ENCODE measurements at places on chromosomes 7 and 10.

DNA sequence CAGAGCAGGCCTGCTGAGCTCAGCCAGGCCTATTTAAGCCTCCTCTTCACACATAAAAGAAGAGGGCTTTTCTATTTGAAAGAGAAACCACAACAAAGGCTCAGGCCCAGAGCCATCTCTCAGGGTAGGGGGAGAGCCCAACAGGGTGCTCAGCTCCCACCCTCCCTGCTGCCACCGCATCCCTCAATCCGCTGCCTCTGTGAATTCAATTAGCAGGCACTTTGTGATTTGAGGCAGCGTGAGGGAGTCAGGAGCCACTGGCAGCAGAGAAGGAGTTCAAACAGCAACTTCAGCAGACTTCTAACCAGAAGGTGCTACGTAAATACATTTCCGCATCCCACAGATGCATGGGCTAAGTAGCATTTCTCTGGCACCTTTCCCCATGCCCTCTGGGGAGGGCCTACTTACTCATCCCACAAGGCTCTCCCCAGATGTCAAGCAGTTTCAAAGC is 45.2 kb downstream of the LRRC20 start:
- no peak for DNase-seq

- DNase-seq = no peak
Observed at GRCh38 chr10:123408660-123409059, 254.5 kb downstream of the BUB3 start.

GRCh38 chr7:553636-554111 is 34.0 kb upstream of the PDGFA start:
- no peak for DNase-seq

- no peak for DNase-seq
Observed at GRCh38 chr7:47932466-47933037, 15.7 kb downstream of the PKD1L1 start.

DNA sequence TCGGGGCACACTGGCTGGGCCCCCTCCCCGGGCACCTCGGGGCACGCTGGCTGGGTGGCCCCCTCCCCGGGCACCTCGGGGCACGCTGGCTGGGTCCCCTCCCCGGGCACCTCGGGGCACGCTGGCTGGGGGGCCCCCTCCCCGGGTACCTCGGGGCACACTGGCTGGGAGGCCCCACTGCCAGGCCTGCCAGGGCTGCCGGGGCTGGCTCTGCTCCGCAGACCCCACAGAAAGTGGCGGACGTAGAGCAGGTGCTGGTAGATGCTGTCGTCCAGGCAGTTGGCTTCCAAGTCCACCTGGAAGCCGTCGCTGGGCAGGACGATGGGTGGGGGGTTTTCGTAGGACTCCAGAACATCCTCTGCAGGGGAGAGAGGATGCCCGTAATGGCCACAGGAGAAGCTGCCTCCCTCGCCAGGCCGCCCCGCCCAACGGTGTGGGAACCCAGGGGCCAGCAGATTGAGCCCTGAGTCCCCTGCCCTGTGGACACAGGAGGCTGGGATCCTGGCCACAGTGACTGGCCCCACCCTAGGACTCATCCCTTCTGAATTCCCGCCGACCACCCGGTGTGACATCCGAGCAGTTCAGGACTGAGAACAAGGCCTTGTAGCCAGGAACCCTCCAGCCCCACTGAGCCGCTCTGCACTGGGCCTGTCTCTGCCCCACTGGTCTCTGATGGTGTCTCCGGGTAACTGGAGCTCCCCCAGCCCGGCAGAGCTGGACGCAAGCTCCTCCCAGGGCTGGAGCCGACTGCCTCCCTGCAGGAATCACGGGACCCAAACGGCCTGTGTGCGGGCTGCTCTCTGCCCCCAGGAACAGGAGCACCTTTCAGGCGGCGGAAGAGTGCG is 28.2 kb downstream of the AP5Z1 start:
- no peak for DNase-seq

DNA sequence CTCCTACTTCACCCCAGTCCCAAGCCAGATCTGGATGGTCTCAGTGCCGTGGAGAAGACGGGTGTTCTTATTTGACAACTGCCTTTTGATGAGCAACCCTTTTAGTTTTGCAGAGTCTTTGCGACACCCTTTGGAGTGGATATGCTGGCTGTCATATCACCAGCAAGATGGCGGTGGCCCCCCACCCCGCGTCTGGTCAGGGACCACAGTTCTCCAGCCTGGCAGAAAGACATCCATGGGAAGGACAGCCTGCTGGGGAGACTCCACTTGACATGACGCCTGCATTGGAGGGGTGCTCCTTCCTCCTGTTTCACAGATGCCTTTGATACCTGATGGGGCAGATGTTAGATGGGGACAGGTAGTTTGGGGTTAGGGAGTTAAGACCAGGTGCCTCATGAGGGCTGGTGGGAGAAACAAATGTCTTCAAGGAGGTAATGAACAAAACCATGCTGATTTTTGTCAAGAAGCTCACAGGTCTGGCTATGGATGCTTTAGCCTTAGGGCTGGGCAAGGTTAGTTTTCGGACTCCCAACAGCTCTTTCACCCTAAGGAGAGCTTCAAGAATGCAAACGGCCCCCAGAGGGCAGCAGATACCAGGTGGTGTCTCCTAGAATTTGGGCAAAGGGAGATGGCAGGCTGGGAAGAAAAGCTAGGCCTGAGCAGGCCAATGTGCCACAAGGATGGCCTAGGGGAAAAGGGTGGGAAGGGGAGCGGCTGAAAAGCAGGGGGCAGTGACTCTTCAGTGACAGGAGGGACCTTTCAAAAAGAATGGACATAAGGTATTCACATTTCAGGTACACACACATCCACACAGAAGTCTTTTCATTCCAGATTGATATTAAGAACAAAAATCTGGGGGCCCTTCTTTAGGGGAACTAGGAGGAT is 95.2 kb downstream of the CLEC2L start:
- DNase-seq = peak; percentile 56

DNA sequence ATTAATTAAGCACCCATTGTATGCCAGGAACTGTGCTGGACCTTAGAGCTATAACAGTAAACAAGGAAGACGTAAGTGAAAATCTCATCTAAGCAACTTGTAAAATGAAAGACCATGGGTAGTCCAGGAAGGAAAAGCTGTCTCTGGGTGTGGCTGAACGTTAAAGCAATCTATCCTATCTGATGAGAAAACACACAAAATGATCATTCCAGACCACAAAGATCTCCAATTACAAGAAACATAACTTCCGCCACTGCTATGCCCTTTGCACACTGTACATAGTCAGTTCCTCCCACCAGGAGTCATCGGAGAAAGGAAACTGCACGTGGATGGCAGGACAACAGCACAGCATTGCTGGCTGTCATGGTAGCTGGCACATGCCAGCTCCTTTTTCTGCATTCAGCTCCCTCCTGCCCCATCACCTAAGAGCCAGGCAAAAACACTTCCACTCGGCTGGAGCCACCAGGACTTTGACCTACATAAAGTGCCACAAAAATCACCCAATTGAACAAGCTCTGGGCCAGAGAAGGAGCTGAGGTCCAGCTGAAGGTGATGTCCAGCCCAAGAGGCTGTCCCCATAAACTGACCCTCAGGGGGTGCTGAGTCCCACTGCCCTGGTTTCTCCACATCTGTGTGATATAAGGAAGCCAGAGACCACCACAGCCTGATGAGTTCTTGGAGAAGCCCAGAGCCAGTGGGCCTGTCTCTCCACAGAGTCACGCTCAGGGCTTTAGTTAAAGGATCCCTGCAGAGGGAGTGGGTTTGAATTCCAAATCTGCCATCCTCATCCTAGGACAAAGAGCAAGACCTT is 56.4 kb downstream of the STEAP1B start:
- peak; percentile 79 for DNase-seq

GRCh38 chr7:40866601-40867000 is 731.8 kb downstream of the SUGCT start:
- peak; percentile 74 for DNase-seq

GRCh38 chr10:33533612-33534011 is 199.1 kb upstream of the NRP1 start:
- DNase-seq = no peak

- no peak for DNase-seq
Observed at GRCh38 chr7:45156516-45157272, 897 bp upstream of the RAMP3 start.

GRCh38 chr7:1754345-1754908 is 84.3 kb downstream of the ELFN1 start:
- no peak for DNase-seq

DNA sequence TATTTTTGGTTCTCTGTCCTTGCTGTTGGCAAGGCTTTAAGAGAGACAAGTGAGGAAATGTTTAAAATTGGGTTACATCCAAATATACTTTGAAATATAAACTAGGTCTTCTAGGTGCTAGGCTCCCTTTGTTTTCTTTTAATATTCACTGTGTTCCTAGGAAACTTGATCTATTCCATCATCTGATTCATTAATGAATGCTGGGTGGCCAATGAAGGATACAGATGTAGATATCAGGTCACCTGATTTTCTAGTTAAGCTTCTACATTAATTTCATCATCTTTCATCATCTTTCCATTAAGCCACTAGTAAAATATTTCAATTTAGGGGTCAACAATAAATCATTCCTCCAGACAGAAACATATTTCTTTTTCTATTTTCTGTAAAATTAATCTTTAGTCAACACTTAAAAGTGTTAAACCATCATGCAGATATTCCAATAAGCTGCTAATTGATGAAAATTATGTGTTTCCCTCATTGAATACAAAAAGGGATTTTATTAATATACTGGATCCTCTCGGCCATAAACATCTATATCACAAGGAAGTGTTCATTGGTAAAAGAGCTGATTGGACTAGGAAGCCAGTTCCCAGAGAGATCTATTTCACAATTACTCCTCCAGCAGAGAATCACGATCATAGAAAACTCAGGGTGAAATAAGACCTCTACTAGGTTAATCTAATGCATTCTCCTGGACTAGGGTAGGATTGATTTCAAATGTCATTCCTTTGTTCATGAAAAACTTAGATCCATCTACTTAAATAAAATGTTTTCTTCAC is 14.7 kb downstream of the HGF start:
- no peak for DNase-seq

- DNase-seq = no peak
Observed at GRCh38 chr10:84302223-84302622, 26.2 kb upstream of the CCSER2 start.
